ENCODE measurements at places on chromosomes 16 and 17.

- H3K36me3 ChIP-seq: no peaks in the 10 kb centered on the region
- peaks cover 3% of the 10 kb centered on the region for H3K4me1 ChIP-seq
- no peak overlapping the region for H3K27ac ChIP-seq
- H3K27me3 ChIP-seq: peaks cover 7% of the 10 kb centered on the region
These were observed 20.4 kb downstream of the RBFOX3 start for GRCh38 chr17:79590523-79590860.

- H3K27ac ChIP-seq: no peak overlapping the region
- H3K4me3 ChIP-seq: no peak overlapping the region
- no peaks in the 10 kb centered on the region for H3K4me1 ChIP-seq
- DNase-seq: no peak
- peaks cover 13% of the 10 kb centered on the region for H3K27me3 ChIP-seq
- no peaks in the 10 kb centered on the region for H3K36me3 ChIP-seq
These were observed 23.0 kb downstream of the DNAH2 start for GRCh38 chr17:7740481-7741001.

GRCh38 chr16:65679785-65680184 lies 557.9 kb upstream of the CDH11 start:
- H3K27me3 ChIP-seq: peaks cover 3% of the 10 kb centered on the region
- no peaks in the 10 kb centered on the region for H3K4me1 ChIP-seq
- no peak overlapping the region for H3K4me3 ChIP-seq
- no peak overlapping the region for H3K27ac ChIP-seq
- no peaks in the 10 kb centered on the region for H3K36me3 ChIP-seq
- no peak for DNase-seq

- no peaks in the 10 kb centered on the region for H3K27me3 ChIP-seq
- H3K4me3 ChIP-seq: no peak overlapping the region
- no peak for DNase-seq
These were observed 4.4 kb upstream of the PIK3R5 start for GRCh38 chr17:8969901-8970300.

DNA sequence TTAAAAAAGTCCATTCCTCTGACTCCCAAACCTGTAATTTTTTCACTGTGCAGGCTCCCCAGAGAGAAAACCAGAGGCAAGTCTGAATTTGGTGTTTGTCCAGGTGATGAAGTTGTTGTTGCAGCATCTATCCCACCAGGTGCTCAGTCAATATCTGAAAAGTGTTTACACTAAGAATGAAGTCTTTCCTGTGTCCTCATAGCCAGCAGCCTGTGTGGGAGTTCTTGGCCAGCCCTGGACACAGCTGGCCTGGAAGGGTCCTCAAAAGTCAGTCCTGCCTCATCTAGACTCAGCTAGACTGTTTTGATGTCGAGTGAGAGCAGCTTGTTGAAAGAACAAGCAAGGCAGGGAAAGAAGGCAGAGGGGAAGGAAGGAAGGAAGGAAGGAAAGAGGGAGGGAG lies 3.3 kb upstream of the PMP22 start:
- no peak overlapping the region for H3K4me3 ChIP-seq
- H3K27ac ChIP-seq: no peak overlapping the region
- H3K27me3 ChIP-seq: peaks cover 51% of the 10 kb centered on the region
- no peak for DNase-seq
- peaks cover 16% of the 10 kb centered on the region for H3K4me1 ChIP-seq
- H3K36me3 ChIP-seq: no peaks in the 10 kb centered on the region

All from natural killer cell treated with Interleukin-12 subunit alpha and Interleukin-12 subunit beta and Interleukin-15 and Interleukin-18, amount 100 ng/mL, for 72 hours (primary cell).